ENCODE measurements at places on chromosomes 6 and 20. TPM values are rescaled to one million over a fixed set of nuclear protein-coding genes. Genes with fewer than 3 reads are reported as not detected.

The TCP11 gene
- total RNA-seq = 0.43 TPM

The ESR1 gene
- total RNA-seq = 3.0 TPM

The RNF217 gene
- total RNA-seq = 7.3 TPM

GRCh38 chr6:156487877-156488276 lies 289.3 kb upstream of the ARID1B start:
- H3K27me3 ChIP-seq = no peaks in the 10 kb centered on the region
- no peak overlapping the region for H3K4me3 ChIP-seq
- H3K4me1 ChIP-seq = no peaks in the 10 kb centered on the region
- no peak overlapping the region for H3K27ac ChIP-seq
